ENCODE measurements at places on chromosomes 5 and 9. TPM values are rescaled to one million over a fixed set of nuclear protein-coding genes. Genes with fewer than 3 reads are reported as not detected.

DNA sequence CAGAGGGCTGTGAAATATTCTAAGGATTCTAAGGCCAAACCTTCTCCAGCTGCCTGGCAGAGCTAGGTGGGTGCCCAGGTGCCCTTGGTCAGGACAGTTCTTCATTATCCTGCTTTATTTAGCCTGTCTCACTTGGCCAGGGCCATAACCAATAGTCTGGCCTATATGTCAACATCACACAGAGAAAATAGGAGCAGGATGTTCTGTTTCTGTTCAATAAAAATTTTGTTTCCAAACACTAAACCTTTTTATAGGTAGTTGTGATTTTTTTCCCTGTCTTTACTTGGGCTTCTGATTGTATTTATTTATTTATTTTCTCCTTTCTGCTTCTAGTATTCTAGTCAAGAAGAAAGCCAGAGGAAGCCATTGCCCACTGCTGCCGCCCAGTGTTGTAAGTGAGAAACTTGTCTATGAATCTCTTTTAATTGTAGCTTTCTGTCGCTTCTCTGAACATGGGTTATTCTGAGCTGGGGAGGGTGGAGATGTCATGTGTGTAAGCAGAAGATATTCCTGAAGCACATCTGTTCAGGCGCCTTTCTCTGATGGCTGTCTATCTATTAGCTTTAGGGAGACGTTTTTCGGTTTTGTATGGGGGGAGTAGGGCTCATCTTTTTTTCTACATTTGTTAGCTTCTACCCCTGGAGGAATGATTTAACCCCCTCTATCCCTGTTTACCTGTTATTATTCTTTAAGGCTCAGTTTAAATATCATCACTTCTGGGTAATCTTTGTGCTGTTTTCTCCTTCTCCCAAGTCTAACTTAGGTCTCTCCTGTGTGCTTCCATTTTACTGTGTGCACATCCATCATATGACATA is 97.1 kb downstream of the UNC13B start:
- no peak overlapping the region for H3K27ac ChIP-seq
- no peaks in the 10 kb centered on the region for H3K27me3 ChIP-seq
- DNase-seq = peak; percentile 77
- H3K4me1 ChIP-seq = no peaks in the 10 kb centered on the region
- no peaks in the 10 kb centered on the region for H3K36me3 ChIP-seq
- no peak overlapping the region for H3K4me3 ChIP-seq

DNA sequence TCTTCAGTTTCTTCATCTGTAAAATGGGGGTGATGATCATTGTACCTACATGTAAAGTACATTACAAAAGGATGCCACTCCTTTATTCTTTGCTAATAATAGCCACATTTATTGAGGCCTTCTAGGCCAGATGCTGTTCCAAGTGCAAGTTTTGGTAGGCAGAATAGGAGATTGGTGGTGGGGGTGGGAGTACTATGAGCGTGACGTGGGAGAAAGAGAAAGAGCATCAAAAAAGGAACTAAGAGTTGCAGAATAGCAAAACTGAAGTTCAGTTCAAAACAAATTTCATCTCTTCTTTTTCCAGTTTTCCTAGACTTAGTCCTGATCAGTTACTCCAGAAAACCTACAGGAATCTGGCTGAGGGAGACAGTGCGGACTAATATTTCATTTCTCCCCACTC is 174.1 kb downstream of the SNX18 start:
- peak overlapping the region; percentile 51 for H3K27ac ChIP-seq
- H3K4me3 ChIP-seq = no peak overlapping the region
- no peaks in the 10 kb centered on the region for H3K36me3 ChIP-seq
- no peak for DNase-seq
- H3K27me3 ChIP-seq = no peaks in the 10 kb centered on the region

DNA sequence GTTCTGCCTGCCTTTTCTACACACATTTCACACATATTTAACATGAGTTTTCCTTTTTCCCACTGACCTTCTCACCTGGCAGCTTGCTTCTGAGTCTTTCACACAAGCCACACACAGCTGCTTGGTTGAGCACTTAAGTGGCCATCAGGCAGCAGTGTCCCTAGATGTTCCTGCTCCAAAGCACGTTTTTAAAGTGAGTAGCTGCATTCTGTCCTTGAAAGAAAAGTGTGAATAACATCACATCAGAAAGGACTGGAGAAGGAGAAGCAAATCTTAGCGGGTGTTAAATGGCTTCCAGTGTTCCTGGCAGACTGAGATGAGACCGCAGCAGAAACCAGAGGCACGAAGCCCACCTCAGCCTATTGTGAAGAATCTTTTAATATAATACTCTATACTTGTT is 209.2 kb upstream of the IRX4 start:
- no peaks in the 10 kb centered on the region for H3K36me3 ChIP-seq
- H3K4me3 ChIP-seq = no peak overlapping the region
- no peak overlapping the region for H3K27ac ChIP-seq
- no peak for DNase-seq
- H3K4me1 ChIP-seq = no peaks in the 10 kb centered on the region
- no peaks in the 10 kb centered on the region for H3K27me3 ChIP-seq

- H3K27ac ChIP-seq = no peak overlapping the region
- H3K4me3 ChIP-seq = no peak overlapping the region
- no peaks in the 10 kb centered on the region for H3K27me3 ChIP-seq
- no peaks in the 10 kb centered on the region for H3K36me3 ChIP-seq
- no peaks in the 10 kb centered on the region for H3K4me1 ChIP-seq
Measured at GRCh38 chr9:76969716-76970115, 49.7 kb upstream of the FOXB2 start.

DNA sequence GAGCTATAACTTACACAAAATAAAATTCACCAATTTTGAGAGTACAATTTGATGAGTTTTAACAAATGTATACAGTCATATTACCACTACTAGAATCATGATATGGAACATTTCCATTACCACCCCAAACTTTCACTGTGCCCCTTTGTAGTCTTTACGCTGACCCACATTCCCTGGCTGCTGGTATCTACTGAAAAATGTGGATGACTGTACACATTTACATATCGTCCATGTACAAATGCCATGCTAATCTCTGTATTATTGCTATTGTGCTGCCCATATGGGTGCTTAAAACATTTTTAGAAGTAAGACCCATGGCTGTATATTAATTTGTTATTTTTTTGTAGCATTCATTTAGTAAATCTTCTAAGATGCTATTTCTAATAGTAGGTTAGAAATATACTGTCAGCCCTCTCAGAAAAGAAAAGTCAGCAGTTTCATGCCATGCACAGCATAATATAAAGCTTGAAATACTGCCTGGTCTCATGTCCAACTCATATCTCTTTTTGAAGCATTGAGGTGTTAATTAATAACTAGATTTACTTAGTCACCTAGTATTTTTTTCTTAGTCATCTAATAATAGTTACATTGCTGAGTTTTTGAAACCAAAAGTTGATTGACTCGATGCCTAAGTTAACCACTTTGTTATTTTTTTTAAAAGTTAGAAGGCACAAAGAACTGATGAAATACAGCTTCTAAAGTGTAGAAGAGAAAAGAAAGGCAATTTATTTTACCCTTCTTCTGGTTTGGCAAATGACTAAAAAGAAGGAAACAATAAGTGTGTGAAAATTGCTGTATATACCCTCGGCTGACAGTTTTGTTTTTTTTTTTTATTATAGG is 188.3 kb upstream of the MEF2C start:
- H3K27ac ChIP-seq = no peak overlapping the region
- H3K4me1 ChIP-seq = no peaks in the 10 kb centered on the region
- H3K36me3 ChIP-seq = no peaks in the 10 kb centered on the region
- H3K27me3 ChIP-seq = no peaks in the 10 kb centered on the region

Gene CARD9
- 1.4 TPM for polyA plus RNA-seq

Gene SPATA31A6
- not detected for polyA plus RNA-seq

DNA sequence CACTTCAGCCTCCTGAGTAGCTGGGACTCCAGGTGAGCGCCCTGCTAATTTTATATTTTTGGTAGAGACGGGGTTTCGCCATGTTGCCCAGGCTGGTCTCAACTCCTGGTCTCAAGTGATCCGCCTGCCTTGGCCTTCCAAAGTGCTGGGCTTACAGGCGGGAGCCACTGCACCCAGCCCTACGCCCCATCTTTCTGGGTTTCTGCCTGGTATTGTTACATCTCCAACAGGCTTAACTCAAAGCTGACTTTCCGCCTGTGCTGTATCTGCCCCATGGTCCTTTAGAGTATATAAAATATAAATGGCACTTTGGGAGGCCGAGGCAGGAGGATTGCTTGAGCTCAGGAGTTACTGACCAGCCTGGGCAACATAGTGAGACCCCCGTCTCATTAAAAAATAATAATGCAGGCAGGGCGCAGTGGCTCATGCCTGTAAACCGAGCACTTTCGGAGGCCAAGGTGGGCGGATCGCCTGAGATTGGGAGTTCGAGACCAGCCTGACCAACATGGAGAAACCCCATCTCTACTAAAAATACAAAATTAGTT is 36.5 kb upstream of the GLDC start:
- H3K36me3 ChIP-seq = no peaks in the 10 kb centered on the region
- peak overlapping the region; percentile 72 for H3K4me3 ChIP-seq
- H3K27ac ChIP-seq = peak overlapping the region; percentile 95

Gene GABRA1
- polyA plus RNA-seq = not detected

DNA sequence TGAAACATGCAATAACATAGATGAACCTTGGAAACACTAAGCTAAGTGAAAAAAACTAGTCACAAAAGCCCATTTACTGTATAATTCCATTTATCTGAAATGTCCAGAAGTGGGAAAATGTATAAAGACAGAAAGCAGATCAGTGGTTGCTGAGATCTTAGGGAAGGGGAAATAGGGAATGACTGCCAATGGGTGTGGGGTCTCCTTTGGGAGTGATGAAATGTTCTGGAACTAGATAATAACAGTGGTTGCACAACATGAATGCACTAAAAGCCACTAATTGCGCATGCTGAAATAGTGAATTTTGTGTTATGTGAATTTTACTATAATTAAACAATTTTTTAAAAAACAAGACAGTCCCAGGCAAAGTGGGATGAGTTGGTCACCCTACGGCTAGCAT is 472.8 kb downstream of the CCDC171 start:
- no peaks in the 10 kb centered on the region for H3K4me1 ChIP-seq
- H3K27me3 ChIP-seq = no peaks in the 10 kb centered on the region
- DNase-seq = no peak
- no peak overlapping the region for H3K27ac ChIP-seq

DNA sequence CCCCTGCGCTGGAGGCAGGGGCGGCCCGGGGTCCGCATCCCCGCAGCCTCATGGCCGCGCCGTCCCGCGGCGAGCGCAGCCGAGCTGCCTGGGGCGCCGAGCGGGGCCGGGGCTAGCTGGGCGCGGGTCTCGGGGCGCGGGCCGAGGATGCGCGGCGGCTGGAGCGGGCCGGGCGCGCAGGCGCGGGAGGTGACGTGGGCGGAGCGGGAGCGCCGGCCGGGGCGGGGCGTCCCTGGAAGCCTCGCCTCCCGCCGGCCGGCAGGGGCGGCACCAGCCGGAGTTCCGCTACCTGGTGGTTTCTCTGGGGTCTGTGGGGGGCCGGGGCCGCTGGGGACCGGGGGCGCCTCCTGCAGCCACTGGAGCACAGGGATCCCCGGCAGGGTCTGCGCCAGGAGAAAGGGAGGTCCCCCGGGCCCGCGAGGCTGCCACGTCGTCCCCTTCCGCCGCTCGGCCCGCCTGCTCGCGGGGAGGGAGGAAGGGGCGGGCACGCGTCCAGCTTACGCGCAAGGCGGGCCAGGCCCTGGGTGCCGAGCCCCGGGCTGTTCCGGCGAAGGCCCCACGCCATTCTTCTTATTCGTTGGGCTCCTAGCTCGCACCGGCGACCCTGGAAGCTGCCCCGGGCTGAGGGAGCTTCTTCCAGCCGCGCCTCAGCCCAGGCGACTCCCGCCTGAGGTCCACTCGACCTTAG is at the start of gene LPCAT1:
LPCAT1 (minus strand) TSS at position 168 of the 688 bp plus-strand sequence; CDS start at position 52, 116 bp downstream.
- H3K4me3 ChIP-seq = peak within 1 kb of the TSS; percentile 100
- H3K36me3 ChIP-seq = no peaks in the 10 kb centered on the region
- H3K4me1 ChIP-seq = no peaks in the 10 kb centered on the region
- peak within 1 kb of the TSS; percentile 9 for H3K27ac ChIP-seq

Gene FOXD4L6
- polyA plus RNA-seq = not detected

GRCh38 chr9:8457816-8458215 is 658.2 kb upstream of the DMAC1 start:
- no peaks in the 10 kb centered on the region for H3K36me3 ChIP-seq
- no peaks in the 10 kb centered on the region for H3K27me3 ChIP-seq
- no peak for DNase-seq
- no peak overlapping the region for H3K4me3 ChIP-seq

DNA sequence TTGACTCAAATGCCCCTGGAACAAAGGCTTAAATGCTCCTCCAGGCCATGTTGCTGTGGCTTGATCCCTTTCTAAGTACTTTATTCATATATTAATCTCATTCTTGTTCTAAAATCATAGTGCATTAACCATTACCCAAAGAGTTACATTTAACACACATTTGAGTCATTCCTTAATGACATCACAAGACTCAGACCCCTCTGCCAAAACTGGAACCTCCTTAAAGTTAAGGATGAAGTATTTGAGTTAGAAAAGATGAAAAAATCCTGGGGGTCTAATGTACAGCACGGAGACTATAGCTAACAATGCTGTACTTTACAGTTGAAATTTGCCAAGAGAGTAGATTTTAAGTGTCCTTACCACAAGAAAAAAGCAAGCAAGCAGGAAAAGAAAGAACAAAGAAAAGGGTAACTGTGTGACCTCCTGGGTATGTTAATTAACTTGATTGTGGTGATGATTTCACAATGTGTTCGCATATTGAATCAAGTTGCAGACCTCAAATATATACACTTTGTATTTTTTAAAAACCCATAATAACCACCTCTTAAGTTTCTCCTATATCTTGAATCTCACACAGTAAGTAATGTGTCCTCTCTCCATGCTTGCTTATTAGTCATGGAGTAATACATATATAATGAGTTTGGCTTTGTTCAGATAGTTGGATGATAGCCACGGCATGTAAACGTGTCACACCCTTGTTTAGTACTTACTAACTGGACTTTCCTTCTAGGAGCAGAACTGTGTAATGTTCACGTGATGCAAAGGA is 376.9 kb downstream of the SEMA5A start:
- no peak for DNase-seq
- no peak overlapping the region for H3K4me3 ChIP-seq
- no peaks in the 10 kb centered on the region for H3K36me3 ChIP-seq
- H3K27me3 ChIP-seq = no peaks in the 10 kb centered on the region
- no peak overlapping the region for H3K27ac ChIP-seq

Gene AFAP1L1
- 3.0 TPM for polyA plus RNA-seq

- no peaks in the 10 kb centered on the region for H3K4me1 ChIP-seq
- no peak for DNase-seq
Measured at GRCh38 chr5:33423018-33423630, 17.6 kb upstream of the TARS1 start.

- no peak for DNase-seq
- no peaks in the 10 kb centered on the region for H3K27me3 ChIP-seq
Measured at GRCh38 chr9:96550659-96551058, 69.0 kb downstream of the CDC14B start.

GRCh38 chr5:144089401-144090021 is 80.9 kb downstream of the YIPF5 start:
- no peaks in the 10 kb centered on the region for H3K4me1 ChIP-seq
- H3K36me3 ChIP-seq = no peaks in the 10 kb centered on the region
- H3K27me3 ChIP-seq = no peaks in the 10 kb centered on the region
- no peak overlapping the region for H3K4me3 ChIP-seq
- no peak for DNase-seq

- no peak for DNase-seq
- H3K36me3 ChIP-seq = no peaks in the 10 kb centered on the region
- no peak overlapping the region for H3K27ac ChIP-seq
- H3K4me1 ChIP-seq = no peaks in the 10 kb centered on the region
- no peaks in the 10 kb centered on the region for H3K27me3 ChIP-seq
Measured at GRCh38 chr9:23926368-23926767, 100.3 kb upstream of the ELAVL2 start.

GRCh38 chr9:107513464-107514100 is 24.0 kb upstream of the KLF4 start:
- H3K27ac ChIP-seq = no peak overlapping the region
- H3K4me3 ChIP-seq = no peak overlapping the region
- H3K27me3 ChIP-seq = no peaks in the 10 kb centered on the region
- DNase-seq = no peak

- H3K27ac ChIP-seq = no peak overlapping the region
- DNase-seq = no peak
- H3K4me1 ChIP-seq = no peaks in the 10 kb centered on the region
Measured at GRCh38 chr5:58544195-58544594, 38.7 kb upstream of the RAB3C start.
